LHCN-M2 (cell line): ENCODE measurements at places on chromosomes 7 and 10. TPM values are rescaled to one million over a fixed set of nuclear protein-coding genes. Genes with fewer than 3 reads are reported as not detected.

- peak; percentile 89 for DNase-seq
These were observed 39.0 kb downstream of the ADK start for GRCh38 chr10:74189999-74190421.

- no peak for DNase-seq
These were observed 7.3 kb downstream of the ELMO1 start for GRCh38 chr7:37441386-37441760.

NUDT13 gene
- total RNA-seq: 2.9 TPM in 2 replicates

GRCh38 chr7:158497627-158498026 is 90.0 kb downstream of the PTPRN2 start:
- DNase-seq: no peak

- no peak for DNase-seq
These were observed 82.3 kb downstream of the ADCY1 start for GRCh38 chr7:45656431-45656830.

GRCh38 chr7:124012864-124013263 is 20.0 kb downstream of the TMEM229A start:
- no peak for DNase-seq

DNA sequence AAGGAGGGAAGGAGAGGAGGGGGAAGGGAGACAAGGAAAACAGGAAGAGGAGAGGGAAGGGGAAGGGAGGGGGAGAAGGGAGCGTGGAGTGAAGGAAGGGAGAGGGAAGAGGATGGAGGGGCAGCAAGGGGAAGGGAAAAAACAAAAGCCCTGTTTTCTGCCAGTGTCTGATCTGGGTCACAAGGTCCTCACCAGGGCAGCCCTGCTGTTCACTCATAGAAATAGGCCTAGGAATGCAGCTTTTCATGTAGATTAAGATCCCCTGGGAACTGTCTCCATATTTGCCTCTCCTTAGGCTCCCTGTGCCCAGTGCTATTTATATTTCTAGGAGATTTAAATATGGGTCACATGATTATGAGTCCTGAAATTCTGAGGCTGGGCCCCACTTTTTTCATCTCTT is 790.7 kb downstream of the TNS3 start:
- DNase-seq: peak; percentile 31

GRCh38 chr10:131206111-131206995 is 105.2 kb downstream of the TCERG1L start:
- DNase-seq: no peak
